GM13976 (cell line): ENCODE measurements at places on chromosomes 1 and 21.

- no peak for DNase-seq
Observed at GRCh38 chr1:29826646-29827045, 590.3 kb downstream of the PTPRU start.

DNA sequence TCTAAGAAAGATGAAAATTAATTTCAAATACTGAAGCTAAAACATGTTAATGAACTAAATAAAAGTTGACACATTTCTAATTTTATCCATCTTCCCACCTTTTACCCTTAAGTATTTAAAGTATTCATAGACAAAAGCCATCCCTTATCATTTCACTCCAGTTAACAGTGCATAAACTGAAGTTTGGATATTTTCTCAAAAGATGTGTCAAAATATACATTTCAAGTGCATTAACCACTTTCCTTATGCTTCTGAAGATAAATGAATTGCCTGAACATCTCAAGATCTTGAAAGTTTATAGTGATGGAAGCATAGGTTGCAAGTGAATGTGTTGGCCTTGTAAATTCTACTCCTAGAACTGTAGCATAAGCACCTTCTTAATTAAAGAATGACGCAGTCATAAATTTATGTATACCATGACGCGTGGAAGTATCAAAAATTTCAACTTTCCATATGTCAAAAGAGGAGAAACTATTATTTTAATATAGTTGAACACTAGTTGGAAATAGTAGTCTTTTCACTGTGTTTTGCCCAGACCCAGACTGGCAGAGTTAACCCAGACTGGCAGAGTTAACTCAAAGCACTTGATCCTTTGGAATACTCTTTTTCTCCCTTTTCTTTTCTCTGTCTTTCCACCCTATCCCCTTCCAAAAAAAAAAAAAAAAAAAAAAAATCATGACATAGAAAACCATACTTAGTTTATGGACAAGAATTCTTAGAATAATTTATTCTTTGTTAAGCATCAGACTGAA lies 282.6 kb upstream of the C1orf105 start:
- no peak for DNase-seq

- DNase-seq: no peak
Observed at GRCh38 chr21:43374228-43374885, 52.6 kb downstream of the SIK1 start.

- no peak for DNase-seq
Observed at GRCh38 chr1:95012389-95012788, 60.4 kb downstream of the ALG14 start.

DNA sequence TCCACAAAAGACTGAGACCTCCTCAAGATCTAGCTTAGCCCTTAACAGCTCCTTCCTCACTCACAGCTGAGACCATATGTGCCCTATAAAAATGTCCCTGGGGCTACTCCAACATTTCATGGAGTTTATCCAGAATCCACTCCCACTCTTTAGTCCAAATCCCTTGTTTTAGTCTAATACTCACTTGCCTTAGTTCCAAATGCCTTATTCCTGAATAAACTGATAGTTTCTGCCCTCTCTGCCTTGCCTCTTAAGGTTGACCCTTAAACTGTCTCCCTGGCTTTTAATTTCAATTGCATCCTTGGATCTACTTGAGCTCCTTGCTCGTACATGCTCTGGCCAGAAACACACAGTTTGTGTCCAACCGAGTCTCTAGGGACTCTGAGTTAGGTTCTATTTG lies 47.3 kb upstream of the LYPLAL1 start:
- no peak for DNase-seq

DNA sequence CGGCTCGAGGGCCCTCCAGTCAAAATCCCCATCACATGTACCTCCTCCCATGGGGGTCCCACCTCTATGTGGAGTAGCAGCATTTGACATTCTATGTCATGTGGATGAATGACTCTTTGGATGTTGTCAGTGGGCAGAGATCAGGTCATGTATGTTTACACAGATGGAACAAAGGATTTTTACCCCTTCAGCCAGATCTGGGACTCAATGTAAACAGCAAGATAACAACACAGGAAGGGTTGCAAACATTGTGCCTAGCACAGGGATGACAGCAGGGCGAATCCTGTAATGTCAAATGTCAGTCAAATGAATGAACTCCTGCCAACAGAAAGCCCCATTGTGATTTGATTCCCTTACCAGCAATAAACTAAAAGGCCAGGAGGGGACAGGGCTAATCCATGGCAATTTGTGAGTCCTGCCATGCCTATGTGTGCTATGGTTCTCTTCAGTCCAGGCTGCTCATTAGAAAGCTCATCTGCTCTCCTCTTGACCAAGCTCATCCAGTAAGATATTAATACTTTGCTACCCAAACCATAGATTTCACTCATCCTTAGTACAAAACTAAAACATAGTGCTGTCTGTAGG lies 60.3 kb downstream of the PGBD5 start:
- DNase-seq: no peak

DNA sequence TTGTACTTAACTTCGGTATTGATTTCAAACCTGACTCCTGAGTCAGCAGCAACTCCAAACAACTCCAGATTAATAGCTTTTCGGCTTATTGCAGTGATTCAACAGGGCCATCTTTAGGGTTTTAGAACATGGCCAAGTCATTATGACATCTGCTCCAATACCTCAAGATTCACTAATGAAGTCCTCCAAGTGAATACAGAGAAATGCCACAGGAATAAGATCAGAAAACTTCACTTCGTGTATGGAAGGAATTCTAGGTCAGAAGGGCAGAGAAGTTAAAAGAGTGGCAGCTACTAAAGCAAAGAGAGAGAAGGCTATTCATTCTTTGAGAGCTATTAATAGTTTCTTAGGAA lies 7.6 kb upstream of the C1orf116 start:
- DNase-seq: no peak

DNA sequence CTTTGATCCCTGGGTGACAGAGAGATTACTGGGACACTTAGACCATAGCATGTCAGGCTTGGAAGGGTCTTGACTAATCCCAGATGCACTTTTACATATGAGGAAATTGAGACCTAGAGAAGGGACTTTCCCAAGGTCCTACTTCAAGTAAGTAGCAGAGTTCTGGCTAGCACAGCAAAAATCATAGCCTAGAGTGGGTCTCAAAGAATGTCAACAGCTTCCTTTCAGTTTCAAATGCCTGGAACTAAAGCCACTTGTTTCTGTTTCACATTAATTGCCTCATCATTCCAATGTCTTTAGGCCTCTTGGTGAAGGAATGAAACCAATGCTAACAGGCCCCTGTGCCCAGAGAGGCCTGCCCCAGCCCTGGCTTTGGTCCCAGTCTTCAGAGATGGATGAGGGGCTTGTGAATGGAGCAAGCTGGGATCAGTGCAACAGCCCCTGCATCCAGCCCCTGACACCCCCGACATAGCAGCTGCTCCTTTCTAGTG lies 26.6 kb downstream of the ATF3 start:
- no peak for DNase-seq

GRCh38 chr1:229106526-229107125 lies 164.3 kb upstream of the RAB4A start:
- no peak for DNase-seq

GRCh38 chr1:109151146-109151990 lies 37.5 kb downstream of the ELAPOR1 start:
- DNase-seq: no peak

- DNase-seq: no peak
Observed at GRCh38 chr1:30522031-30523004, 201.1 kb downstream of the MATN1 start.

DNA sequence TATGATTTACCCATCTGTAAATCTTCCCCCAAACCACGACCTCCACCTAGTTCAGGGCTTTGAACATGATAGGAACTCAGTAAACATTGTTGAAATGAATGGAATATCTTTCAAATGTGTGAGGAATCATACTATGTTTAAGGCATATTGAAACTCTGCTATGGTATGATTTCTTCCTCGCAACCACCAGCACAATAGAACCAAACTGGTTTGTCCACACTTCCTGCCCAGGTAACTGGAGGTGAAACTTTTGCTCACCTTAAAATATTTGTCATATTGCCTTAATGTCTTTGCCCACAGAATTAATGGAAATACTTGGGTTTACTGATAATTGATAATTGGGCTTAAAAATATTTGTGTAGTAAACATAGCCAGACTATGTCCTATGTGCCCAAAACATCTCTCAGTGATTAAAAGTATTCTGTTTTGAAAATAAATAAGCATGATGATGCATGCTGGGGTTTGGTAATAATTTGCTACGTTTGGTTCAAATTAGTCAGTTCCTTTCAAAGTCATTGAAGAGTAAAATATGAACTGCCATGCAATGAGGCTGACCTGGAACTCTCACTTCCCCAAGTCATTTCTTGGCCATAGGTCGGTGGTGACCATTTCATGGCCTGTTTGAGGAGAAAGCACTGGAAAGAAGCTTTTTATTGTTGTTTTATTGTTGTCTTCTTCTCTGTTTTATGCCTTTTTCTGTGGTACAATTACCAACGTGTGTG lies 73.3 kb downstream of the TNFSF18 start:
- no peak for DNase-seq

DNA sequence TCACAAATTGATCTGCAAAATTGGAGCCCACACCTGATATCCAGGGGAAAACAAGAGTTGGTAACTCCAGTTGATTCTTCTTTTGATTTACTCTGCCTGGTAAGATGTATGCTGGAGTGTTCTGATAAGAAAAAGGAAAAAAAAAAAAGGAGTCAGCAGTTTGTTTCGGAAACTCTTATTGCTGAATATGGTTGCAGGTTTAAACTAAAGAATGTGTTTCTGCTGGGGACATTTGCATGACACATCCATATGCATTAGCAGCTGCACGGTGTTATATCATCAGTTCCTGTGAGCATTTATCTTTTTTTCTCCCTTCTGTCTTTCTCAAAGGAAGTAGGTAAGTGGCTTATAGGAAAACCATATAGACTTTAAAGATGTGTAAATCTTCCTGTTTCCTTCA lies 418.5 kb upstream of the ESRRG start:
- no peak for DNase-seq

- DNase-seq: no peak
Observed at GRCh38 chr21:33424214-33424613, 21.0 kb downstream of the IFNGR2 start.

GRCh38 chr1:231702804-231703203 lies 76.2 kb downstream of the DISC1 start:
- no peak for DNase-seq

- DNase-seq: no peak
Observed at GRCh38 chr1:224534731-224535130, 81.4 kb upstream of the CNIH3 start.

GRCh38 chr1:54792686-54793282 lies 8.3 kb downstream of the TTC22 start:
- no peak for DNase-seq

GRCh38 chr1:163535807-163536206 lies 214.1 kb downstream of the NUF2 start:
- no peak for DNase-seq

DNA sequence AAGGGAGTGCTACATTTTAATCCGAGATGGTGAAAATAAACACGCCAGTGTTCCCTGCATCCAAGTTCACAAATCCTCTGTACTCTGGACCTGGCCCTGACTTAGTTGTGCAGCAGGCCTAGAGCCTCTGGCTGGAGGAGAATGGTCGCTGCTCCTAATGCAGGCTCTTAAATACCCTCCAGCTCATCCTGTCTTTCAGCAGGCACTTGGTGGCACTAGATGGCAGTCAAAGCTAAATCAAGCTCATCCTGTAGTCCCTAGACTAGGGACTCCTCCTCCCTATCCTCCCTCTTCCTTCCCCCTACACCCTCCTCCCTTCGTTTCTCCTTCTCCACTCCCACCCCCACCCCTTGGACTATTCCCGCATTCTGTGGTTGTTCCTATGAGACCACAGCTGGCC lies 41.6 kb upstream of the MTR start:
- no peak for DNase-seq

DNA sequence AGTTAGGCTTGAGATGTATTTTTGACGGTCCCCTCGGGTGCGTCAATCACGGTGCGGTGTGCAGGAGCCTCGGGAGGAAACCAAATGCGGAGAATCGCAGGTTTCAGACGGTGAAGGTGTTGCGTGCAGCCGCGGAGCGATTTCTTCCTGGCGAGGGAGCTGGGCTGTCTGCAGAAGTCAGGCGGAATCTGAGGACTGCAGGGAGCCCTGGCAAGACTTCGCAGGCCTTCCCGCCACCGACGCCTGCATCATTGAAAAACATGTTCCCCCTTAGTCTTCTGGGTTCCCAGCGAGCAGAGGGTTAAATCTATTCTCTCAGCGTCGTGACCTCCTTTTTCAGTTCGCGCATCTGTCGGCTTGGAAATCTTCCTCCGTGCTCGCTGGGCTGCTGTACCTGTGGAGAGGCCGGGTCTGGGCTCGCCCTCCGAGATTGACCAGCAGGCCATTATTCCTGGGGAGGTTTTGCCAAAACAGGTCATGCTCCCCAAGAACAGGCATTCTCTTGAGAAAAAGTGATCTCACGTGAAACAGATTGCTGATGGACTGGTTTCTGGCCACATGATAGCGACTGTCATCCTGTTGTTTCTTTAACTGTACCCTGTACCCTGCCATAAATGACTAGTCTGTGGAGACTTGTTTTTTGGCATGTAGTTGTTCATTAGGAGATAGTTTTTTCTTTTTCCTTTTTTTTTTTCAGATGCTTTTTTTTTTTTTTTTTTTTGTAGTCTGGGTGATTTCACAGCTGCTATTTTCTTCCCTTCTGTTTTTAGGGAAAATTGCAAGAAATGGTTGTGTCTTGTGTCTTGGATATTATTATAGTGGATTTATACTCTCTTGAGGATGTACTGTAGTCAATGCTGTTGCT lies 894 bp downstream of the EPB41 start:
- DNase-seq: peak; percentile 44

DNA sequence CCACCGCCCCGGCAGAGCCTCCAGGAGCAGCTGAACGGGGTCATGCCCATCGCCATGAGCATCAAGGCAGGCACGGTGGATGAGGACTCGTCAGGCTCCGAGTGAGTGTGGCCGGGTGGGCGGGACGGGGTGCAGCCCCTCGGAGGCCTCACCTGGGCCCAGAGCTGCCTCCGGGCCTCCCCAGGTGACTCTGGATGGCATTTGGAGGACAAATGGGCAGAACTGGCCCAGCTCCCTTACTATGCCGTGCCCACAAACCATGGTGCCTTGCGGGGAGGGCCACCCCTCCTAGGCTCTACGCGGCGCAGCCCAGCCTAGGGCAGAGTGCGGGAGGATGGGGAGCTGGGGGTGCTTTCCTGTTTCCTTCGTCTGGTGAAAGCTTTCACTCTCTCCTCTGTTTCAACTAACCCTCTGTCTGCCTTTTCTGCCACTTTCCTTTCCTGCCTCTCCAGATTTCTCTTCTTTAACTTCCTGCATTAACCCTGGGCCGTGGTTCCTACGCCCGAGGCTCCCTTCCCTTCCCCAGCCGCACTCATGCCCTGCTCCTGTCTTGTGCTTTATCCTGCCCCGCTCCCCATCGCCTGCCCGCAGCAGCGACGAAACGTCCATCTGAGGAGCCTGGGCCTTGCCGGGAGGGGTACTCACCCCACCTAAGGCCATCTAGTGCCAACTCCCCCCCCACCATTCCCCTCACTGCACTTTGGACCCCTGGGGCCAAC lies 9.2 kb downstream of the PSRC1 start:
- no peak for DNase-seq

DNA sequence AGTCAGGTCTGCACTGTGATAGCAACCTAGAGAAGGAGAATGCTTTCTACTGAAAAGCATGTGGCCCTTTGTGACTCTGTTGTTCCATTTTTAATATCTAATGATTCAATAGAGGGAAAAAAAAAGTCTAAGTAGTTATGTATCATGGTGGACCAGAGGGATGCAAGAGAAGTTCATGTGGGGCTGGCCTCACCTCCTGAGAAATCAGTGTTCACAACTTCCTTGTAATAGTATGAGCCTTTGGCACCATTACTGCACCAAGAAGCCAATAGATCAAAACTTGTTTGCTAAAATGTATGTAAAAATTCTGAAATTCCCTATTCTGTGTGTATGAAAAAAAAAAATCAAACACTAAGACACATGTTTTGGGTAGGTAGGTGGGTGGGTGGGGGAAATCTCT lies 5.0 kb downstream of the ZBTB17 start:
- no peak for DNase-seq

- DNase-seq: no peak
Observed at GRCh38 chr1:69700770-69701169, 133.0 kb downstream of the LRRC7 start.
